Activated T-cell treated with anti-CD3 and anti-CD28 coated beads, Interleukin-2, amount 50 U/mL, for 72 hours (primary cell): ENCODE measurements at places on chromosomes 7 and 10. TPM values are rescaled to one million over a fixed set of nuclear protein-coding genes. Genes with fewer than 3 reads are reported as not detected.

MMD2 gene
- not detected for total RNA-seq

LUC7L2 gene
- 217 TPM for total RNA-seq

OPN4 gene
- not detected for total RNA-seq

FGL2 gene
- total RNA-seq, result 0.38 TPM

PGAM2 gene
- total RNA-seq, result 1.2 TPM

ZCWPW1 gene
- 6.5 TPM for total RNA-seq

ADIRF gene
- not detected for total RNA-seq

MYO3A gene
- not detected for total RNA-seq

LIPN gene
- total RNA-seq, result not detected

HYAL4 gene
- total RNA-seq, result 1.8 TPM

COA1 gene
- 106 TPM for total RNA-seq

RET gene
- 0.67 TPM for total RNA-seq

NRCAM gene
- total RNA-seq, result 2.5 TPM

MOGAT3 gene
- not detected for total RNA-seq

PAPOLB gene
- not detected for total RNA-seq

CFAP69 gene
- 0.79 TPM for total RNA-seq

SDK1 gene
- total RNA-seq, result 6.1 TPM

CALML3 gene
- not detected for total RNA-seq

GRB10 gene
- total RNA-seq, result 21.0 TPM

ITGB8 gene
- 0.02 TPM for total RNA-seq

GIMAP2 gene
- 59.4 TPM for total RNA-seq

SPDYE5 gene
- total RNA-seq, result not detected

PRLHR gene
- not detected for total RNA-seq

CRHR2 gene
- total RNA-seq, result not detected

IFIT1B gene
- not detected for total RNA-seq

CASD1 gene
- 14.1 TPM for total RNA-seq

RELN gene
- total RNA-seq, result not detected

MRC1 gene
- total RNA-seq, result 0.14 TPM

CYP2C19 gene
- total RNA-seq, result 0.19 TPM

STEAP1 gene
- 2.1 TPM for total RNA-seq

CUZD1 gene
- total RNA-seq, result 1.5 TPM

EBLN1 gene
- not detected for total RNA-seq

CRYGN gene
- 0.53 TPM for total RNA-seq
